Breast epithelium (tissue), 4 donors: ENCODE measurements at places on chromosomes 3 and 15. TPM values are rescaled to one million over a fixed set of nuclear protein-coding genes. Genes with fewer than 3 reads are reported as not detected.

Gene ZNF774
- total RNA-seq = 2.6 TPM

Gene KIF23
- total RNA-seq = 1.6 TPM

Gene ARL8B
- total RNA-seq = 52.3 TPM

Gene ZCWPW2
- 1.1 TPM for total RNA-seq

Gene IL17RE
- total RNA-seq = 11.7 TPM

Gene TICRR
- total RNA-seq = 0.15 TPM

Gene RTP1
- total RNA-seq = not detected

Gene ARGFX
- not detected for total RNA-seq

Gene CMC1
- 7.9 TPM for total RNA-seq

Gene ADGRG7
- not detected for total RNA-seq

Gene MYO9A
- total RNA-seq = 128 TPM

Gene SERPINI2
- not detected for total RNA-seq

Gene ZBTB47
- total RNA-seq = 45.2 TPM

Gene GCNT3
- not detected for total RNA-seq

Gene HRG
- not detected for total RNA-seq

Gene ACP3
- total RNA-seq = 6.9 TPM

Gene ARHGAP31
- total RNA-seq = 11.6 TPM

Gene FAM3D
- 17.6 TPM for total RNA-seq
